ENCODE measurements at places on chromosomes 2 and 18. TPM values are rescaled to one million over a fixed set of nuclear protein-coding genes. Genes with fewer than 3 reads are reported as not detected.

PLB1 gene
- total RNA-seq, result 0.98 TPM

PCARE gene
- total RNA-seq, result not detected

LIPG gene
- total RNA-seq, result 0.39 TPM

DNAJC5G gene
- not detected for total RNA-seq

MBD5 gene
- total RNA-seq, result 25.1 TPM

IHH gene
- total RNA-seq, result not detected

GPR35 gene
- 0.39 TPM for total RNA-seq

SPEG gene
- total RNA-seq, result 40.8 TPM

WDR54 gene
- total RNA-seq, result 43.5 TPM
